ENCODE measurements at places on chromosomes 3 and 15. TPM values are rescaled to one million over a fixed set of nuclear protein-coding genes. Genes with fewer than 3 reads are reported as not detected.

The CDHR4 gene
- not detected for total RNA-seq

The GNL3 gene
- total RNA-seq, result 138 TPM

DNA sequence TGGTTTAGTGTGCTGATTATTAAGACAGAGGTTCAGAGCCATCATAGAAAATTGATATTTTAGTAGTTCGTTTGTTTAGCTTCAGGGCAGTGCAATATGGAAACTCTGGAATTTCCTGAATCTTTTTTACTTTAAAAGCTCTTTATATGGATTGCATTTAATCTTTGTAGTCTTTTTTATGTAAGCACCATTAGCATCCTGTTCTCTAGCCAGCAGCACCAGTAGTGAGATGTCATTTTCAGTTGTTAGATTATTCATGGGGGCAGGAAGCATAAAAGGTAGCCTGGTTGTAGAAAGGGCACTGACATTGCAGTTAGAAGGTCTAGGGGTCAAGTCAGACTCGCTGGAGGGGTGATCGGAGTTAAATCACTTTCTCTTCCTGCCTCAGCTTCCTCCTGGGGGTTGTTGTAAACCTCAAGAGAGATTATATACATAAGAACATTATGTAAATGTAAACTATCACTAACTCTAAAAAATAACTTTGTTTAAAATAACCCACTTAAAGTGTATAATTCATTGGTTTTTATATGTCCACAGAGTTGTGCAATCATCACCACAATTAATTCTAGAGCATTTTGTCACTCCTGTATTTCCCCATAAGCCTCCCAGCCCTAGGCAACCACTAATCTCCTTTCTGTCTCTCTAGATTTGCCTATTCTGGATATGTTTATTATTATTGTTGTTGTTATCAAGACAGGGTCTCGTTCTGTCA, 31.4 kb upstream of the ITPKA start:
- no peak for DNase-seq

- DNase-seq, result no peak
Measured at GRCh38 chr15:98801234-98801561, 152.9 kb downstream of the IGF1R start.

- DNase-seq, result no peak
Measured at GRCh38 chr3:126998728-126999127, 15.8 kb downstream of the PLXNA1 start.

DNA sequence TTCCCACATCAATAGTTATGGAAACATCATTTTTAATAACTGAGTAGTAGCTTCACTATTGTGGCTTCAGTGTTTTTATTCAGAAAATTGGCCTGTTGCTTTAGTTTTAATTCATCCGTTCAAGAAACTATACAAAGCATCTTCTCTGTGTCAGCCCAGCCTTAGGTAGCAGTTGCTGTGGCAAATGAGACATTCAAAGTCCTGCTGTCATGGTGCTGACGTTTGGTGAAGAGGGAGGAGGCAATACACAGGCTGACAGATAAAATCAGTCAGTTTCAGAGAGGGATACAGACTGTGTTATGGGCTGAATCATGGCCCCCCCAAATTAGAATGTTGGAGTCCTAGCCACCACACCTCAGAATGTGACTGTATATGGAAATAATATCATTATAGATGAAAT, 56.5 kb downstream of the SLC7A14 start:
- DNase-seq, result no peak

DNA sequence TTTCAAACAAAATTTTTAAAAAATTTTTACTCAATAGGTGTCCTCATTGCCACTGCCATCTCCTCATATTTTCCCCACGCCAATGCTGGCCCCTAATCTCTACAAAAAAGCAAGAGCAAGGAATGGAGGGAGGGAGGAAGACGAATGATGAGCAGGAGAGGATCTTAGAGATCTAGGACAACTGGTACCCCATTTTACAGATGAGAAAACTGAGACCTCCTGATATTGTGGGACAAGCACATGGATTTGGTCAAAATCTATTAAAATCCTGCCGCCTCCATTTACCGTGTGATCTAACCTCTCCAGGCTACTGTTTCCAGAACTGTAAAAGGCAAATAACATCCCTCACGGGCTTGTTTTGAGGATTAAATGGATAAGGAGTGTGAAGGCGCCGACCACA, 4.6 kb downstream of the HEG1 start:
- DNase-seq, result no peak

DNA sequence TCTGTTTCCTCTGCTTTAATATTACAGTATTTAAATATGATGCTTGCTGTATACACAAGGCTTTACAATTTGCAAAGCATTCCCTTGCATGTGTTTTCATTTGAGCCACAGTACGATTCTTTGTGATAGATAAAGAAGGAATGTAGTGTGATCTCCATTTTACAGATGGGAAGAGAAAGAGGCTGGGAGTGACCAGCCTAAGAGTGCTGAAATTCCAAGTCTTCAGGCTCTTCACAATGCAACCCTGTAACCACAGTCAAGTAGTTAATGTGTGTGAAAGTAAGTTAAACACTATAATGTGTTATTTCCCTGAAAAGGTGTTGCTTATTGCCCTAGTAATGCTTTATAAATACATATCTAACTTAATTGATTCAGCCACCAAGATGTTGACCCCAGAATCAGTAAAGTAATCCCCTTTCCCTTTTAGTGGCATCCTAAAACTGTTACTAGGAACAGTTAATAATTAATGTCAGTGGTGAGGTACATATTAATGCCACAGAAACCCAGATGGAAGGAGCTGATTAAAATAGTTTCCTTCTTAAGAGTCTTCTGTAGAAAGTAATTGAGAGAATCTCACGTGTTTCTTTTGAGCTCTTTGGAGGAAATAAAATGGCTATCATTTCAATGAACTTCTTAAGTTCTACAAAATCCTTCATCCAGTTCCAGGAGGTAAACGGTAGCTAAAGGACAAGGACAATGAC, 110.4 kb downstream of the IL12A start:
- DNase-seq, result no peak

DNA sequence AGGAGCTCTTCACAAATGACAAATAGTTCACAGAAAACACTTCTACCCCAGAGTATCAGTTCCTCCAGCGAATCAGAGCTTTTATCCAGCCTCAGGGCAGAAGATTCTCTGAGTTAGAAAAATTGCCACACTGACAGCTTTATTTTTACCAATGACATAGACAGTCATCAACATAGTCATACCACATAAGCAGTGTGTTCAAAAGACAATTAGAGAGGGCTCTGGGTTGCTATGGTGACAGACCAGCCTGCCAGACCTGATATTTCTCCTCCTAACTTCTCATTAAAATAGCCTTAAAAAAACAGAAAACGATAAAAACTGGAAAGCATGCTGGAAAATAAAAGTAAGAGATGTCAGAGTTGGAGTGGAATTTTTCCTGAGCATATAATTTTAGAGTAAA, 45.9 kb upstream of the COL6A5 start:
- no peak for DNase-seq

The FHIT gene
- not detected for total RNA-seq

The RTP1 gene
- not detected for total RNA-seq

GRCh38 chr3:114453361-114453780, 159.5 kb downstream of the TIGIT start:
- no peak for DNase-seq

- DNase-seq, result peak; percentile 17
Measured at GRCh38 chr3:79140708-79141107, 627.1 kb downstream of the ROBO1 start.

The RAD18 gene
- 34.7 TPM for total RNA-seq

DNA sequence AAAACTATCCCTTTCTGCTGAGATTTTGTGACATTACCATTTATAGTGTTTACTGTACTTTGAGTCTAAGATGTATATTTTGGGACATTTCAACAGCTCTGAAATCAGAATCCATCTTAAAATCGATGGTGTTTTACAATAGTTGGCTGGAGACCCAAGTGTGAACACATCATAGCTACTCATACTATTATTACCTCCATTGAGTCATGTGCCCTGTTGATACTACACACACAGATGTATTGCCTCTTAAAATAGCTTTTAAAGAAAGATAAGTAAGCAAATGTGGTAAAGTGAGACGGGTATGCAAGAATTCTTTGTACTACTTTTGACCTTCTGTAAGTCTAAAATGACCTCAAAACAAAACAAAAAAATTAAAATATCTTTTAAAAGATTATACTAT, 6.7 kb downstream of the LMOD3 start:
- DNase-seq, result peak; percentile 21

DNA sequence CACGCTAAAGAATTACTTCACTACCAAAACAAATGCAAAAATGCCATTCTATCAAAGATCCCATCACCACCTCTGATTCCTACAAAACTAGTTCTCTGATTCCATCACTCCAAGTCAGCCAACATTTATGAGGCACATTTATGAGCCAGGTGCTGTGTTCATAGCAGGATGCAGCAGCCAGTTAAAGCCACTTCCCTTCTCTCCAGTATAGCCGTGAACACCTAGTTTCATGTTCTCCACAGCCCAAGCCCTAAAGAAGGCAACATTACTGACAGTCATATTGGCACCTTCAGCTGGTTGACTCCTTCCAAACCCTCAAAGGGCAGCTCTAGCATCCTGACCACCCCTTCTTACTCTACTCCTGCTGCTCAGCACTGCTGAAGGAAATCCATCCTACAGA, 36.4 kb downstream of the RYK start:
- no peak for DNase-seq

GRCh38 chr15:100918690-100919480, at the start of gene LRRK1:
LRRK1 (plus strand) TSS chr15:100919357; CDS start chr15:100924633, 5,276 bp downstream.
- DNase-seq, result peak; percentile 44

DNA sequence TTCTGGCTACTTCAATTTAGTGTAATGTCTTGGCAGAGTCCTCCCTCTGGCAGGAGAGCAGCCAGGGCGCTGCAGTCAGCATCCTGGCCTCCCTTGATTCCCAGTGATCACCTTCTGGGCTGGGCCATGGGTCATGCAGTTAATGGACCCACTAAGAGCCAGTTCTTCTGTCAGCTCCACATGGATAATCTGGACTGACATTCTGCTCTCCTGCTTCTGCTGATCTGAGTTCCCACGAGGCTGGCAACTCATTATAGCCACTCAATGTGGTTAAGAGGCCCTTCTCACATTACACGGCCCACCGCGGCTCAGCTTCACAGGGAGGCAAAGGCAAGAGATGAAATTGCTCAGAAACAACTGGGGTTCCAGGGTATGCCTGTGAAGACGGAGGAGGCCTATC, 94.0 kb downstream of the WDR76 start:
- DNase-seq, result peak; percentile 20

- DNase-seq, result no peak
Measured at GRCh38 chr3:78993375-78993774, 774.4 kb downstream of the ROBO1 start.

- DNase-seq, result no peak
Measured at GRCh38 chr3:4514321-4514720, 21.2 kb downstream of the ITPR1 start.

GRCh38 chr3:71168121-71168721, 415.3 kb downstream of the FOXP1 start:
- no peak for DNase-seq

GRCh38 chr3:123480428-123480827, 31.5 kb upstream of the ADCY5 start:
- DNase-seq, result no peak

DNA sequence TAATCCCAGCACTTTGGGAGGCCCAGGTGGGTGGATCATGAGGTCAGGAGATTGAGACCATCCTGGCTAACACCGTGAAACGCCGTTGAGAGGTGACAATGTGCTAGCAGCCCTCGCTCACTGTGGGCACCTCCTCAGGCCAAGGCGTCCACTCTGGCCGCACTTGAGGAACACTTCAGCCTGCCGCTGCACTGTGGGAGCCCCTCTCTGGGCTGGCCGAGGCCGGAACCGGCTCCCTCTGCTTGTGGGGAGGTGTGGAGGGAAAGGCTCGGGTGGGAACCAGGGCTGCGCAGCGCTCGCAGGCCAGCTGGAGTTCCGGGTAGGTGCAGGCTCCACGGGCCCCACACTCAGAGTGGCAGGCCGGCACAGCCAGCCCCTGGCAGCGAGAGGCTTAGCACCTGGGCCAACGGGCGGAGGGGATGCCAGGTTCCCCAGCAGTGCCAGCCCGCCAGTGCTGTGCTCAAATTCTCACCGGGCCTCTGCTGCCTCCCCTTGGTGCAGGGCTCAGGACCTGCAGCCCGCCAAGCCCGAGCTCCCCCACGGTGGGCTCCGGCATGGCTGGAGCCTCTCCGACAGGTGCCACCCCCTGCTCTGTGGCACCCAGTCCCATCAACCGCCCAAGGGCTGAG, 253.6 kb downstream of the CNTN4 start:
- DNase-seq, result no peak

The MST1R gene
- 1.2 TPM for total RNA-seq

- DNase-seq, result peak; percentile 32
Measured at GRCh38 chr3:116445311-116445841, at the start of gene LSAMP. LSAMP (minus strand) TSS chr3:116445487.

GRCh38 chr3:188157971-188158370, 4.0 kb downstream of the LPP start:
- DNase-seq, result no peak

The ATP13A4 gene
- total RNA-seq, result not detected

DNA sequence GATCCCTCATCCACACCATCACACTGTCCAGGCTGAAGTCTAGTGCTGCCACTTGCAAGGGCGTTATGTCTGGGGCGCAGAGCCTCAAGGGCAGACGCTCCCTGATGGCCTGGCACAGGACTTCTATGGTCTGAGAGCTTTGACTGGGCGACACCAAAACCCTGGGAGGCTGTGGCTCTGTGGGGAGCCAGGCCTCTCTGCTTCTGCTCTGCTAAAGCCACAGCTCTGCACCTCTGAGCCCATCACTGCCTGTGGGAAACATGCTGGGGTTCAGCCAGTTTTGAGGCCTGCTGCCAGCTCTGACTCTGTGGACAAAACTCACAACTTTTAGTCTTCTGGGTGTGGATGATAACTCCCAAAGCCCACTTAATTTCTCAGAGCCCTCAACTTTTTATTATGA, 6.3 kb upstream of the LCTL start:
- DNase-seq, result no peak

DNA sequence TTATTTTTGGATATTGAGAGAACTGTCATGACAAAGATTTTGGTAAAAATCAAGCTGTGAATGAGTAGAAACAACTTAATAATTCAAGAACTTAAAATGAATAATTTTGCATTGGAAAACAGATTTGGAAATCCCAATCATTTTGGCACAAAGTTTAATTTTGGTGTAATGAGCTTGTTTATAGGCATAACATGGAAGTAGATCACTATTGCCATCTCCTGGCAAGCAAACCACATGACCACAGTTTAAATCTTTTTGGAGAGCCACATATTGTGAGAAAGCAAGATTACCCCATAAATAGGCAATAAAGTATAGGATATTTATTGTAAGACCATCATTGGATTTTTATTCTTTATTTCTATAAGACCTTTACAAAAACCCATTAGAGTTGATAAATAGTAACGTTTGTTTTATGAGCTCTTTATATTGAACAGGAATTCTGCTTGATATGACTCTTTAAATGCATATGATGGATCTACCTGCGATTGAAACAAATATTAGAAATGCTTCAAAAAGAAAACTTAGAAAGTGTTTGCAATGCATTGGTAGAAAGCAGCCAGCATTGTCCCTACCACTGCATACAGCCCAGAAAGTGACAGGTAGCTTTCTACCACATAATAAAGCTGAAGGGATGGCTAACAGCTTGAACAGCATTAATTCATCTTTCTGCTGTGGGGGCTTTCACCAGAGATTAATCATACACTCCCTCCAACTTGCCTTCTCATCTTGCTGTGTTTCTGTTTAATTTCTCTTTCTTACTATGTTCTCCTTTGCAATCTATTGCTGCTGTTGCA, 766.8 kb downstream of the TBL1XR1 start:
- peak; percentile 48 for DNase-seq

GRCh38 chr15:68400066-68400456, 31.9 kb downstream of the ITGA11 start:
- DNase-seq, result no peak
